NCI-H510A treated with DMSO at 0.1 percent for 48 hours (cell line): ENCODE measurements at places on chromosomes 6 and 20.

- no peak for DNase-seq
Observed at GRCh38 chr20:60237981-60238380, 279.8 kb downstream of the CDH26 start.

DNA sequence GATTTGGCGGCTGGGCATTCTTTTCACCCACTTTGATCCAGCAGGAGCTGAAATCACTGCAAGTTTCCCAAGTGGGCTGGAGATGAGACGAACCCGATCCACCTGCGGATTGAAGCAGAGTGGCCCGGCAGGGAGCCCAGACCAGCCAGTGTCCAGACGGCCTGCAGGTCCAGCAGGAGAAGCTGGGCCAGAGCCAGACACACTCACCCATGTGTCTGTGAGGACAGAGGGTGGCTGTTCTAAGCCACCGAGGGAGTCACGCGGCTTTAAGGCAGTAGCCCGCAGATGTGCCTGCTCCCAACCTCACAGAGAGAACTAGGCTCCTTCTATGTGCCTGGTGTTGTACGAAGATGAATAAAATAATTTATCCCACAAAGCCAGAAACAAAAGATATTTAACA lies 200.7 kb downstream of the WDR27 start:
- DNase-seq, result no peak

DNA sequence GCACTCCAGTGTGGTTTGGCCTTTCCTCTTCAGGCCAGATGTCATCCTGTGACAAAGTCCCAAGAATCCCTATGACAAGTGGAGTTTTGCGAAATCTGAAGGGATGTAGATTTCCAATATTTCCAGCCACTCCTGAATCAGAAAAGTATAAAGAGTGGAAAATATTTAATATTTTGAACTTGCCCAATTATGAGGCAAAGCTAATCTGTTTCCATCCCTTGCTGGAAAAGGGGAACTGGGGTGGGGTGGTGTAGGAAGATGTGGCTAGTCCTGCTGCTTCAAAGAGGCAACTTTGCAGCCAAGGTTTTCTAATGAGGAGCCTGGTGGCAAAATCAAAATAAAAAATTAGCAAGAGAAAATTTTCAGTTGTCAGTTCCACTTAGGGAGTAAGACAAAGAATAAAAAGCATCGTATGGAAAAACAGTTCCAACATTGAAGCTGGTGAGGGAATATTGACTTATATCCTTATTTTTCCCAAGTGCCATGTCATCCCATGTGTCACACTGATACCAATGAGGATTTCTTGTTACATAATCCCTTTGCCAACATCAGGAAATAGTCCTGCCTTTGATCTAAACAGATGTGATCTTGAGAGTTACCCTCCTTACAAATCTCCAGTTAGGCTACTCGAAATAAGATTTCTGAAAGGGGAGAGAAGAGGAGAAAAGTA lies 480.0 kb upstream of the JARID2 start:
- no peak for DNase-seq

- DNase-seq, result no peak
Observed at GRCh38 chr6:152160346-152160745, 352.9 kb downstream of the ESR1 start.

GRCh38 chr20:39799366-39799965 lies 837.3 kb downstream of the DHX35 start:
- DNase-seq, result no peak

DNA sequence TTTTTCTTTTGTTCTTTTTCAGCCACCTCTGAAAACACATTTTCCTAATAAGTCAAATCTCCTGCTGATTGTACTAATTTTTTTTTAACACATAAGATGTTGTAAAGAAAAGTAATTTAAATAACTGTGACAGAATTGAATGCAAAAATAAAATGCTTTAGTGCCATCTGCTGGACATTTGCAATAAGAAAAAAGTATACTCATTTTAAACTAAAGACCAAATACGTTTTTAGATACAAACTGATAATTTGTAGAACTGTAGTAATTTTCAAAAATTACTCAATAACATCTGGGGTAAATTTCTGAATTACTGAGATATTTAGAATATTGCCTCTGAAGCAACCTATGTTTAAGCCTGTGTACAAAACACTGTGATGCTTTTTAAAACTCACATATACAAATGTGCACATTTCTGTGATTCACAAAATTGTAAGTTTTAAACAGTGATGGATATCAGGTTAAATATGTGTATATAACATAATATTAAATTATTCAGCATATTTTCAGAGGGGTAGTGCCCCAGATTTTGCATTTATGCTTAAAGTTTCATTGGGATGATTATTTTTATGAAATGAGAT lies 198.7 kb downstream of the RIMS1 start:
- peak; percentile 9 for DNase-seq

- peak; percentile 2 for DNase-seq
Observed at GRCh38 chr6:142376800-142377496, 75.1 kb downstream of the ADGRG6 start.

DNA sequence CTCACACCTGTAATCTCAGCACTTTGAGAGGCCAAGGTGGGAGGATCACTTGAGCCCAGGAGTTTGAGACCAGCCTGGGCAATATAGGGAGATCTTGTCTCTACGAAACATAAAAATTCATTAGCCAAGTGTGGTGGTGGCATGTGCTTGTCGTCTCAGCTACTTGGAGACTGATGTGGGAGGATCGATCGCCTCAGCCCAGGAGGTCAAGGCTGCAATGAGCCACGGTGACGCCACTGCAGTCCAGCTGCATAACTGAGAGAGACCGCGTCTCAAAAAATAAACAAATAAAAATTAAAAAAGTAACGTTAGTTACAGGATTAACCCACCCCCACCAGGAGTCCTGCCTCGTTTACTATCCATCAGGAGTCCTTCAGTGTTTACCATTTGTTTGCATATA lies 345.1 kb downstream of the BTBD3 start:
- DNase-seq, result no peak

DNA sequence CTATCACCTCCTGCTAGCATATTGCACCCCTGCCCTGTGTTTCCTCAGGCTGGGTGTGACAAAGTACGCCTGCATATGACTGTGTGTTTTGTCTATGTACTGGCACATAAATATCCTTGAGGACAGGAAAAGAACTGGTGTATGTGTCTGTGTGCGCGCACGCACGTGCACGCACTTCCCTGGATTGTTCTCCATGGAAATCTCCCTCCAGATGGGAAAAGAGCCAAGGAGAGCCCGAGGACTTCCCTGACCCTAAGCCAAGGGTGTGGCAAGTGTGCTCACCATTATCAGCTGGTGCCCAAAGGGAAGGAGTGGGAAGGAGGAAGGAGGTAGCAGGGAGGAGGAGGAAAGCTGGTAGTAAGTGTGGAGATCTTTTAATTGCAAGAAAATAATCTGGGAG lies 117.6 kb downstream of the HIVEP2 start:
- no peak for DNase-seq

GRCh38 chr6:10908228-10908627 lies 21.4 kb downstream of the SYCP2L start:
- no peak for DNase-seq

- no peak for DNase-seq
Observed at GRCh38 chr20:31693402-31693801, 29.3 kb downstream of the BCL2L1 start.

DNA sequence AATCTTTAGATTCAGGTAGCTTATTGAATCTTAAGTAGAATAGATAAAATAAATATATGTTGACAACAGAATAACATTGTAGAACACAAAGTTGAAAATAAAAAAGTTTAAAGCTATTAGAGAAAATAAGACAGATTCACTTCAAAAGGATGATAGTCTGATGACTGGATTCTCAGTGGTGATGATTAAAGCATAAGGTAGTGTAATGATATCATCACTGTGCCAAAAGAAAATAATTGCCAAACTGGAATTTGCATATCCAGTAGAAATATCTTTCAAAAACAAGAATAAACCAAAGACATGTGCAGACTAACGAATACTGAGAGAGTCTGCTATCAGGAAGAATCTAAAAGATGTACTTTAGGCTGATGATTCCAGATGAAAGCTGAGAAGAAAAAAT lies 30.2 kb downstream of the ENPP1 start:
- no peak for DNase-seq

GRCh38 chr6:42935322-42935721 lies 6.0 kb downstream of the CNPY3 start:
- no peak for DNase-seq

GRCh38 chr20:64151633-64152530 lies 12.4 kb upstream of the MYT1 start:
- DNase-seq, result no peak

DNA sequence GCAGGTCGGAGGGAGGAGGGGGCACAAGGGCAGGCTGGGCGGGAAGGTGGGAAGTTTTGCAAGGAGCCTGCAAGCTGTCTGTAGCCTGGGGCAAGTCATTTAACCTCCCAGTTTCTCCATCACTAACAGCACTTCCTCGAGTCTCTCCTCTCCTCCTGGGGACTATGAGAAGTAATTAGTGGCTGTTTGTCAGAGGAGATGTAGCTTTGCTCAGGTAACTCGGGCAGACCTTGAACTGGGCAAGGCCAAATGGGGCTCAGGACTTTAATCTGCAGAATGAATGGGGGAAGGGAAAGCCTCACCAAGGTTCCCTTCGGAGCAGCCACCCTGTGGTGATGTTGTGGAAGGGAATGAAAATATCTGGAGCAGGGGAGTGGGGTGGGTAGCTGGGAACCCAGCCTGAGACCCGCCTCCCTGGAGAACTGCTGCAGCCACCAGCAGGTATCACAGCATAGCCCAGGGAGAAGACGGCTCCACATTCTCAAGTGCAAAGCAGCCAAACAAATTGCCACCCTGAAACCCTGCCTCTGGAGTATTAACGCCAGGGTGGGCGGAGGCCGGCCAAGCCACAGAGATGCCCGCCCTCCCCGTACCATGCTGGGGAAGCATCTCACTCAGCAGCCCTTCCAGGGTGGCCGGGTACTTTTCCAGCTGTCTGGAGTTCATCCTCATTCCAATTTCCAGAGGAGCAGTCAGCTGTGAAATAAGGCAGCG lies 6.1 kb upstream of the LEMD2 start:
- DNase-seq, result peak; percentile 49

GRCh38 chr6:69179681-69180080 lies 544.6 kb downstream of the ADGRB3 start:
- peak; percentile 3 for DNase-seq
